ENCODE measurements at places on chromosomes 1 and 21. TPM values are rescaled to one million over a fixed set of nuclear protein-coding genes. Genes with fewer than 3 reads are reported as not detected.

Gene LCE1B
- total RNA-seq, result not detected

Gene GCLM
- total RNA-seq, result 8.6 TPM

Gene COA6
- 20.7 TPM for total RNA-seq

Gene RNU1-2
- total RNA-seq, result 4,195 TPM

DNA sequence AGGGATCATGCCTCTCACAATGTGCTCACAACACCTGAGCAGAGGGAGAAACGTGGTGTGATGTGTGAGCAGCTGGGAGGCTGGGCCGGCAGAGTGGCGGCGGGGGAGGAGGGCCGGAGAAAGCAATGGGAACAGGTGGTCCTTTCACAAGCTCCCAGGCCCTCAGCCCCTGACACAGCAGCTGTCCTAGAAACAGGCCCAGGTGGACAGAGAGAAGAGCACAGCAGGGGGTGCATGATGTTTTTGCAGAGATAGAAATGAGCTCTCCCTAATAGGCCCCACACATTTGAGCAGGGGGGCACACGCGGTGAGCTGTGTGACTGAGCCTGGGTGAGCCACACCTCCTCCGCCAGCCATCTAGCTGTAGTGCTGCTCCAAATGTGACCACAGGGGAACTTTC lies 7.6 kb upstream of the RGS16 start:
- DNase-seq, result no peak

DNA sequence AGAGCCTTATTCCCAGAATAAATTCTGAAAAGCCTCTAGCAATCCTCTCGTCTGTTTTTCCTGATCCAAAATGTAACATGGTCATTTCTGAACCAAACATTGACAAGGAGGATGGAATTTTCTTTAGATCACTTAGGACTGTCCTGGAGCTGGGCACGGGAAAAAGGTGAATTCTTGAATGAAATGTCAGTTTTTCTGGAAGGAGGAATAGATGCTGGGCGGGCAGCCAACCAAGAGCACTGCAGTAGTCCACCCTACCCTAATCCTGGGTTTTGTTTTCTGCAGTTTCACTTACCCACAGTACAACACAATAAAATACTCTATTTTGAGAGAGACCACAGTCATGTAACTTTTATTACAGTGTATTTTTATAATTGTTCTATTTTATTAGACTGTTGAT lies 20.9 kb downstream of the RIT1 start:
- no peak for DNase-seq
